T-helper 2 cell treated with Interferon-gamma antibody and Interleukin-4, amounts not matched to agents 5 μg/mL and 100 μg/mL, for 36 hours (primary cell): ENCODE measurements at places on chromosomes 11 and 22.
A peak's percentile ranks its signal among the peaks of the same experiment; 100 is the strongest.

DNA sequence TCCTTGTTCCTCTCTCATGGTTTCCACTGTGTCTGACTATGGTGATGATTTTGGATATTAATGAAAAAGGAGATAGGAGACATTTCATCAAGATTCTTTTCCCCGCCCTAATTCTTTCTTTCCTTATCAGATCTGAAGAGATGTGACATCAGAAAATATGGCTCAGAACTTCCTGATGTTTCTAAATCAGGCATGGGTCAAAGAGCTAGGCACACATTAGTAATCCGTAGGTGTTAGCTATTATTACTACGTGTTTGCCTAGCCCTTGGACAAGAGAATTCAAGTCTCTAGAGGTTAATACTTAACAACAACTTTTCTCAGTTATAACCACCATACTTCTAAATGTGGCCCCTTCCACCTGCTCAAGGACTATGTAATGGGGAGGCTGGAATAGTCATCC is 5.8 kb downstream of the JOSD1 start:
- DNase-seq: no peak

DNA sequence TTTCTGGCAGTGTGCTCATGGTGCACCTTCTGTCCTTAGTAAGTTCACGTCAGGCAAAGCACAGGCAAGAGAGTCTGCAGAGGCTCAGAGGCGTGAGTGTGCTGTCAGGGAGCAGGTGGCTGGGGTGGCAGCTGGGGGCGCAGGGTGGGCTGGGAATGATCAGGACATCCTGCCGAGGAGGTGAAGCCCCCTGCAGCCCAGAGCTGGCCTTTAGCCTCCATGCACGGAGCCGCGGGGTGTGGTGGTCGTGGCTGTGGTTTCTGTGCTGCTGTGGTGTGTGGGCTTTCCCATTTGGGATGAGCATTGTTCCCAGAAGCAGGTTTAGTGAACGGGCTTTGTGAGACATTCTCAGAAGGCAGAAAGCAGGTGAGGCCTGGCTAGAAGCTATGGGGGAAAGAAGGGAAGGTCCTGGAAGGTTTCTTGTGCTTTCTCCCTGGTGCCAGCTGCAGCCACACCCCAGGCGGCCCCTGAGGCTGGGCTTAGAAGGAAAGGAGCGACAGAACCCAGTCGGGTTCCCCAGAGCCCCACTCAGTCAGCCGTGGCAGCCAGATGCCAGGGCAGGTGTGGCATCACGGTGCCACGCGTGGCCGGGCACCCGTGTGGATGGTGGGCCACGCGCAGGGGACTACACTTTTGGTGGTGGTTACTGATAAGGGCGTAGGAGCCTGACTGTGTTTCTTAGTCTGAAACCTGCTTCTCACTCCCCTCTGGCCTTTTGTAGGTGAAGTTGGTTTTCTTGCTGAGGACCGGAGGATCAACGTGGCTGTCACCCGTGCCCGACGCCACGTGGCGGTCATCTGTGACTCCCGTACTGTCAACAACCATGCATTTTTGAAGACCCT is 32.0 kb downstream of the IGHMBP2 start:
- DNase-seq: no peak

DNA sequence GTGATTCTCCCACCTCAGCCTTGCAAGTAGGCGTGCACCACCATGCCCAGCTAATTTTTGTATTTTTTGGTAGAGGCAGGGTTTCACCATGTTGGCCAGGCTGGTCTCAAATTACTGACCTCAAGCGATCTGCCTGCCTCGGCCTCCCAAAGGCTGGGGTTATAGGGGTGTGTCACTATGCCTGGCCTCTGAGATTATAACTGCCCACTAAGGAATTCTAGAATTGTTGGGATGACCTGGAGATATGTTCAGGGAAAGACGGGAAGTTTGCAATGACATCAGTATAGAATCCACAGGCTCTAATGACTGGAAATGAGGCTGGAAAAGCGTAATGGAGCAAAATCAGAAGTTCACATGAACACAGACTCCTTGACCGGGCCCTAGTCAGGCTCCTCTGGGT is 62.2 kb downstream of the CLMP start:
- no peak for DNase-seq

GRCh38 chr22:48850658-48851287 is 976.9 kb downstream of the BRD1 start:
- no peak for DNase-seq

DNA sequence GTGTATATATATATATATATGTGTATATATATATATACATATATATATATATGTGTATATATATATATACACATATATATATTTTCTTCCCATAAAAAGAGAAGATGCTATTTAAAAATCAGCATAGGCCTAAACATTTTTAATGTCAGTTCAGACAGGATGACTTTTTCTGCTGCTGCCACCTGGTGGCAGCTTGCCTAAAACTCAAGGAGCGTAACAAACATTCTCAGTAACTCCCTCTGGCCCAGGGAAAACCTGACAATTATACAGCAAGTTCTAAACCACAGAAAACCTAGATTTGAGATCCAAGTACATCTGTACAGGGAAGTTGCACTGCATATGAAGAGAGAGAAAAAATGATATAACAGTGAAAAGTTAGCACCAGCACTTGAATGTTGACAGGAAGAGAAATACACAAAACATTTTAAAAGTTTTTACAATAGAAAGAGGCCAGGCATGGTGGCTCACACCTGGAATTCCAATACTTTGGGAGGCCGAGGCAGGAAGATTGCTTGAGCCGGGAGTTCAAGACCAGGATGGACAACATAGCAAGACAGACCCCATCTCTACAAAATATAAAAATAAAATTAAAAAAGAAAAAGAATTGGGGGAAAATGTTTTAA is 16.6 kb downstream of the OR8A1 start:
- peak; percentile 18 for DNase-seq

GRCh38 chr11:3109921-3110706 is 52.9 kb upstream of the CARS1 start:
- DNase-seq: no peak

DNA sequence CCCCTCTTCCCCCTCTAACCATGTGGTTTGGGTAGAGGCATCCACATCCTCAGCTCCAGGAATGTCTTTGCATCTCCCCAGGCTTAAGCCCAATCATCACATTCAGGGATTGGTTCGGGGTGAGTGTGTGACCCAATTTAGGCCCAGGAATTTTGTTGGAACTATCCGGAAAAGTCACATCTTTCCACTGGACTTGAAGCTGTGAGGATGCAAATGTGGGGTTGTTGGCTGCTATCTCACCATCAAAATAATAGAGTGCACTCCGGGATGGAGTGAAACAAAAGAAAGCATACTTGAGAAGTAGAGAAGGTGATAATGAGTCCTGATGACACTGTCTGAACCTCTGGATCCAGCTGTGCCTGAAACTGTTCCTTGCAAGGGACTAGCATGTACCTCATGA is 33.8 kb upstream of the OLFML1 start:
- DNase-seq: no peak
